Common myeloid progenitor, CD34-positive (primary cell): ENCODE measurements at places on chromosomes 4 and X.

GRCh38 chr4:82519776-82520175 lies 42.0 kb downstream of the TMEM150C start:
- no peak overlapping the region for H3K27ac ChIP-seq
- H3K36me3 ChIP-seq = no peaks in the 10 kb centered on the region
- no peak for DNase-seq

GRCh38 chr4:77510367-77510766 lies 95.3 kb upstream of the CXCL13 start:
- no peak for DNase-seq
- no peak overlapping the region for H3K27ac ChIP-seq
- no peaks in the 10 kb centered on the region for H3K36me3 ChIP-seq
- no peak overlapping the region for H3K4me3 ChIP-seq

GRCh38 chrX:119729408-119730201 lies 28.8 kb upstream of the SOWAHD start:
- no peaks in the 10 kb centered on the region for H3K36me3 ChIP-seq
- peaks cover 5% of the 10 kb centered on the region for H3K4me1 ChIP-seq
- DNase-seq = peak; percentile 59

GRCh38 chr4:186627226-186627865 lies 72.0 kb upstream of the MTNR1A start:
- H3K4me3 ChIP-seq = no peak overlapping the region
- DNase-seq = no peak
- no peaks in the 10 kb centered on the region for H3K36me3 ChIP-seq

DNA sequence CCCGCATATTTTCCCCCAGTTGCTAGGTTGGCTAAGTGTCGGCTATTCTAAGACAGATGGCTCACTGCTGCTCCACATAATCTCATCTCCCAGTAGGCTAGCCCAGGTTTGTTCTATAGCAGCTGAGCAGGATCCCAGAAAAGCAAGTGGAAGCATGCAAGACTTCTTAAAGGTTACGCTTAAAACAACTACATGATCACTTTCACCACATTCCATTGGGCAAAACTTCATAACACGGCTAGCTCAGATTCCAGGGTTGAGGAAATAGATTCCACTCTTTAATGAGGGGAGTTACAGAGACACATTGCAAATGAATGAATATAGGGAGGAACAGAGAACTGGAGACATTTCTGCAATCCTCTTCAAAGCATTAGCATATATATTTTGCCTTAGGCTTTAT lies 12.9 kb upstream of the RAB33B start:
- H3K36me3 ChIP-seq = no peaks in the 10 kb centered on the region
- H3K4me1 ChIP-seq = no peaks in the 10 kb centered on the region
- no peak overlapping the region for H3K4me3 ChIP-seq
- no peak for DNase-seq
- no peak overlapping the region for H3K27ac ChIP-seq

DNA sequence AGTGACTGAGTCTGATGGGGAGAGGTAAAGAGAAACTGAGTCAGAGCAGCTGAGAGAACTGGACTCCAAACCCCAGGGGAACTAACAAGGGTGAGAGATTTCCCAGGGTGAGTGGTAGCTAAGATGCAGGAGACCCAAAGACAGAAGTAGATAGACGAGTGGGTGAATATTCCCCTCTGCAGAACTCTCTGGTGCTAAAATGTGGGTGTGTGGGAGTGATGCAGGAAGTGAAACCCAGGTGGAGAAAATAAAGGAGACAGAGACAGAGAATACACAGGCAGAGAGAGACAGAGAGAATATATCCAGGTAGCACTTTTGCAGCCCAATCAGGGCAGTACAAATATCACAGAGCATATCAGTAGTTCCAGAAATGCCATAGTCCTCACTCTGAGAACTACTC lies 212.5 kb upstream of the ZIC3 start:
- H3K27ac ChIP-seq = no peak overlapping the region
- H3K4me1 ChIP-seq = no peaks in the 10 kb centered on the region
- no peak overlapping the region for H3K4me3 ChIP-seq
- no peak for DNase-seq
- H3K27me3 ChIP-seq = no peaks in the 10 kb centered on the region
- no peaks in the 10 kb centered on the region for H3K36me3 ChIP-seq

GRCh38 chrX:19956923-19957322 lies 33.9 kb downstream of the BCLAF3 start:
- H3K27me3 ChIP-seq = no peaks in the 10 kb centered on the region
- H3K27ac ChIP-seq = no peak overlapping the region
- peaks cover 6% of the 10 kb centered on the region for H3K36me3 ChIP-seq
- H3K4me3 ChIP-seq = no peak overlapping the region

GRCh38 chr4:120915336-120915735 lies 7.2 kb downstream of the PRDM5 start:
- no peak overlapping the region for H3K4me3 ChIP-seq
- DNase-seq = no peak
- no peaks in the 10 kb centered on the region for H3K4me1 ChIP-seq

DNA sequence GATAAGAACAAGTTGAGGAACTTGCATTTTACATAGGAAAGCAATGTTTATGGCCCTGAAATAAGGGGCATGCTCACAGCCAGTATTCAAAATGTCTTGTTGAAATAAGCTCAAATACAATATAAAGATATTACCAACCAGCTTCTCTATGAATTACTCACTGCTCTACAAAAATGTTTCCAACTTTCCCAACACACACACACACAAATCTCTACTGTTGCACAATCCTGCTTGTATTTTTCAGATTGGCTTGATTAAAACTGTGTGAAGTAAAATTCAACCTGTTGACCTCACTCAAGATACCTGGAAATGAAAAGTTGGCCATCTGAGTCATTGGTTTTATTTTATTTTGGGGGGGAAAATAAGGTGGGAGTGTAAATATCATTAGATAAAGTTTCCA lies 128.6 kb downstream of the CHIC2 start:
- H3K4me3 ChIP-seq = no peak overlapping the region
- no peaks in the 10 kb centered on the region for H3K27me3 ChIP-seq

GRCh38 chr4:104424989-104425388 lies 69.7 kb downstream of the CXXC4 start:
- H3K4me1 ChIP-seq = no peaks in the 10 kb centered on the region
- H3K27ac ChIP-seq = no peak overlapping the region
- H3K27me3 ChIP-seq = peaks cover 7% of the 10 kb centered on the region
- H3K36me3 ChIP-seq = no peaks in the 10 kb centered on the region
- DNase-seq = no peak

GRCh38 chr4:152106781-152107321 lies 346.0 kb upstream of the GATB start:
- H3K4me1 ChIP-seq = peaks cover 47% of the 10 kb centered on the region
- no peak overlapping the region for H3K27ac ChIP-seq
- H3K4me3 ChIP-seq = no peak overlapping the region
- DNase-seq = no peak
- H3K27me3 ChIP-seq = no peaks in the 10 kb centered on the region

DNA sequence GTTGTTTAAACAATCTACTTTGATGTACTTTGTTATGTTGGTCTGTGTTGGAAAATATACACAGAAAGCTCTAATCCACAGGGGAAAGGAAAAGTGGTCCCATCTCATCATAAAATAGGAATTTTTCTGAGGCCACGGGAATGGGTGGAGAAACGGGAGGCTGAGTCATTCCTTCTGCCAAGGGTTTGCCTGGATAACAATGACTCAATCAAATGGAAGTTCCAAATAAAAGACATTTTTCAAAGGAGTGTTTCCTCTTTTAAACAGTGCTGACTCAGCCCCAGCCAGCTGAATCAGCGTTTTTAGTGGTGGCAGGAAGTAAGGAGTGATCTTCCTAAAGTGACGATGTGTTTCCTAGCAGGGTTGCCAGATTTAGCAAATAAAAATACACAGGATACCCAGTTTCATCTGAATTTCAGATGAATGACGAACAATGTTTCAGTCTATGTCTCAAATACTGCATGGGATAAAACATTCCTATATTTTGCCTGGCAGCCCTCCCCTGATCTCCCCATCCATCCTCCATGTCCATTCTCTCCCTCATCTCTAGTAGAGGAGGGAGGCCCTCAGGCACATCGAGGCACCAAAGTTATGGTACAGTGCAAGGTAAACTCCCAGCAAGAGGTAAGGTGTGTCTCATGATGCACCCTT lies 345.4 kb upstream of the GATB start:
- peaks cover 51% of the 10 kb centered on the region for H3K4me1 ChIP-seq
- H3K27ac ChIP-seq = no peak overlapping the region
- no peaks in the 10 kb centered on the region for H3K27me3 ChIP-seq
- H3K36me3 ChIP-seq = no peaks in the 10 kb centered on the region

GRCh38 chr4:85431881-85432485 lies 43.0 kb upstream of the ARHGAP24 start:
- no peaks in the 10 kb centered on the region for H3K36me3 ChIP-seq
- no peaks in the 10 kb centered on the region for H3K4me1 ChIP-seq
- H3K4me3 ChIP-seq = no peak overlapping the region
- no peak overlapping the region for H3K27ac ChIP-seq

- no peaks in the 10 kb centered on the region for H3K36me3 ChIP-seq
- no peak for DNase-seq
- no peaks in the 10 kb centered on the region for H3K27me3 ChIP-seq
- peak overlapping the region; percentile 90 for H3K4me3 ChIP-seq
- H3K4me1 ChIP-seq = peaks cover 23% of the 10 kb centered on the region
- H3K27ac ChIP-seq = peak overlapping the region; percentile 93
Measured at GRCh38 chr4:13627178-13627605, 333 bp downstream of the BOD1L1 start.

- no peak overlapping the region for H3K4me3 ChIP-seq
- no peak for DNase-seq
Measured at GRCh38 chr4:69497886-69498395, 2.2 kb upstream of the UGT2B4 start.

GRCh38 chr4:57443308-57443707 lies 333.1 kb upstream of the IGFBP7 start:
- H3K4me3 ChIP-seq = no peak overlapping the region
- H3K4me1 ChIP-seq = no peaks in the 10 kb centered on the region
- H3K27me3 ChIP-seq = no peaks in the 10 kb centered on the region
- H3K27ac ChIP-seq = no peak overlapping the region
- no peaks in the 10 kb centered on the region for H3K36me3 ChIP-seq

DNA sequence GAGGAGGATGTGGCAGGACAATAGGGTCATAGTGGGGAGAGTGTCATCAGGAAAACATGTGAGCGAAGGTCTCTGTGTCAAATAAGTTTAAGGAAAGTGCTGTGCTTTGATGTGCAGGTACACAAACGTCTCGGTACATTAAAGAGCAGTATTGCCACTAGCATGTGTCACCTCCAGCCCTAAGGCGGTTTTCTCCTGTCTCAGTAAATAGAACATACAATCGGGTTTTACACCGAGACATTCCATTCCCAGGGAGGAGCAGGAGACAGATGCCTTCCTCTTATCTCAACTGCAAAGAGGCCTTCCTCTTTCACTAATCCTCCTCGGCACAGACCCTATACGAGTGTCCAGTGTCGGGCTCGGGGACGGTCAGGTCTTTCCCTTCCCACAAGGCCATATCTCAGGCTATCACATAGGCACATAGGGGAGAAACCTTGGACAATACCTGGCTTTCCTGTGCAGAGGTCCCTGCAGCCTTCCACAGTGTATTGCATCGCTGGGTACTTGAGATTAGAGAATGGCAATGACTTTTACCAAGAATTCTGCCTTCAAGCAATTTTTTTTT lies 684.5 kb downstream of the PDHA2 start:
- no peaks in the 10 kb centered on the region for H3K36me3 ChIP-seq
- no peaks in the 10 kb centered on the region for H3K27me3 ChIP-seq
- H3K4me3 ChIP-seq = no peak overlapping the region
- no peak for DNase-seq
- peaks cover 1% of the 10 kb centered on the region for H3K4me1 ChIP-seq

DNA sequence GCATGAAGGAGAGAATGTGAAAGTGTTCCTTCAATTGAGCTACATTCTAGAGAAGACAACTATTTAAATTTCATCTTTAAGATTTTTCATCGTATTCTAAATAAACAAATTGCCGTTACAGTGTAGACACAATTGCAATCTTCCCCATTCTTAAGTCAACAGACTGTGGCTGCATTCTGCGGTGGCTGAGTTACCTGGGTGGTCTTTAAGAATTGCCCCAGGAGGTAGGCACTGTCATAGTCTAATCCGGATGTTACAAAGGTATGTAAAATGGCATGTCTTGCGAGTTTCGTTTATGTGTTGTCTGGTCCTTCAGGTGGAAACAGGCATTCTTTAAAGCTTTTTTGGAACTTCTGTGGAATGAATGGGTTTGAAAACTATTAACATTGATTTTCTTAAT lies 586.1 kb upstream of the PITX2 start:
- no peaks in the 10 kb centered on the region for H3K4me1 ChIP-seq
- no peak overlapping the region for H3K27ac ChIP-seq
- peaks cover 1% of the 10 kb centered on the region for H3K27me3 ChIP-seq
- H3K4me3 ChIP-seq = no peak overlapping the region
- DNase-seq = no peak

DNA sequence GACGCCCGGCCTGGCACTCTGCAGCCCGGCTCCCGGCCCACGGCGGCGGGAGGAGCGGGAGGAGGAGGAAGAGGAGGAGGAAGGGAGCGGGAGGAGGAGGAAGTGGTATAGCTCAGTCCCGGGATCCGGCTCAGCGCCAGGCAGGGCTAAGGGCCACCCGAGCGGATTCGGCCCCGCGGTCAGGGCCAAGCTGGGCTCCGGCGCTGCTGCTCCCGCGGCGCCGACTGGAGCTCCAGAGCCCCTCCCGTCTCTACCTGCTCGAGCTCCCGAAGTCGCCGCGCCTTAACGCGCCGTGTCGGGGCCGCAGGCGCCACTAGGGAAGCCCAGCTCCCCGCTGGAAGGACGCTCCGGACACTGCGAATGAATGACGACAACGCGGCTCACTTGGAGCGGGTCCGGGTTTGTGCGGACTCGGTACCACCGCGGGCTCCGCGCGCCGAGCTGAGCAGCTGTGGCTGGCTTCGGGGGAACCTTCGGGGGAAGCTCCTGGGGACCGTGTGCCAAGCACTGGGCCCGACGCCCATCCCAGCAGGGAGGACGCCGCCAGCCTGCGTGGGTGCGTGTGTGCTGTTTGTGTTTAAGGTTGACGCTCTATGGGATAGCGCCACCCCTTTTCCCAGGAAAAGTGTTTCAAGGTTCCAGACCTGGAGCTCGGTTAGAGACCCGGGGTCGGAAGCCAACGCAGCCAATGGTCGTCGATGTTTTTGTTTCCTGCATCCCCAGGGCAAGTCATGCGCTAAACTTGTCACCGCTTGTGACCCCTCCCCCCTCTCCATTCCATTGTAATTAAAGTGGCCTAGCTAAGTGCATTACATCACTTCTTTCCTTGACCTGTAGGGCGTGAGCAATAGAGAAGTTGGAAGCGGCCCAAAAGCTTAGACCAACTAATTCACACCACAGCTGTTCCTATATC lies at the start of gene TBC1D9:
Gene TBC1D9, minus strand, starts transcription at position 67 of the 913 bp plus-strand sequence. CDS start 340 bp downstream, outside the sequence.
- H3K4me3 ChIP-seq = peak within 1 kb of the TSS; percentile 70
- H3K36me3 ChIP-seq = no peaks in the 10 kb centered on the region
- no peak within 1 kb of the TSS for H3K27ac ChIP-seq
- DNase-seq = peak; percentile 79
- H3K4me1 ChIP-seq = peaks cover 16% of the 10 kb centered on the region

- no peaks in the 10 kb centered on the region for H3K36me3 ChIP-seq
- H3K4me1 ChIP-seq = no peaks in the 10 kb centered on the region
- H3K27me3 ChIP-seq = peaks cover 2% of the 10 kb centered on the region
Measured at GRCh38 chrX:66039944-66040343, at the start of gene VSIG4. VSIG4 (minus strand) TSS chrX:66040080; CDS start chrX:66039998, 82 bp downstream.

- H3K27ac ChIP-seq = no peak overlapping the region
- H3K4me3 ChIP-seq = peak overlapping the region; percentile 31
- H3K4me1 ChIP-seq = no peaks in the 10 kb centered on the region
- peak; percentile 60 for DNase-seq
- H3K27me3 ChIP-seq = peaks cover 1% of the 10 kb centered on the region
- H3K36me3 ChIP-seq = no peaks in the 10 kb centered on the region
Measured at GRCh38 chr4:111943796-111944203, 201.5 kb upstream of the FAM241A start.

GRCh38 chr4:105194328-105195231 lies 47.9 kb downstream of the TET2 start:
- no peak overlapping the region for H3K4me3 ChIP-seq
- H3K36me3 ChIP-seq = peaks cover 18% of the 10 kb centered on the region
- no peaks in the 10 kb centered on the region for H3K27me3 ChIP-seq
- H3K4me1 ChIP-seq = peaks cover 40% of the 10 kb centered on the region
